ENCODE measurements at places on chromosomes 6 and 20.
A peak's percentile ranks its signal among the peaks of the same experiment; 100 is the strongest.

GRCh38 chr20:40663991-40664880 is 24.8 kb downstream of the MAFB start:
- DNase-seq, result no peak

GRCh38 chr20:11090751-11091150 is 417.0 kb upstream of the JAG1 start:
- DNase-seq, result no peak

DNA sequence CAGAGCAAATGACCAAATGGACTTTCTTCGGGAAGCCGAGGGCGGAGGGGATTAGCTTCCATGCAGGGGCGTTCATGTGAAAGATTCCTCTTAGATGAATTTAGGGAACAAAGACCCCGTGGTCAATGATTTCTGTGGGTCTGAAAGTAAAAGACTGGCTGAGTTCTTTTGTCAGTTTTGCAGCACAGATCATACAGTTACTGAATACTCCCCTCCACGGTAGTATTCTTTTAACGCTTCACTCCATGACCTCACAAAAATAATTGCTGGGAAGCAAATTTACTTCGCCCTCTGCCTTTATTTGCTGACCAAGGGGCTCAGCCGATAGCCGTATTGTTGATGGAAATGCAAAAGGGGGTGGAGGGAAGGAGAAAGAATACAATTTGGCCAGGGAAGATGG is 86.0 kb upstream of the SALL4 start:
- no peak for DNase-seq

GRCh38 chr6:15427331-15428070 is 181.6 kb downstream of the JARID2 start:
- DNase-seq, result peak; percentile 29

DNA sequence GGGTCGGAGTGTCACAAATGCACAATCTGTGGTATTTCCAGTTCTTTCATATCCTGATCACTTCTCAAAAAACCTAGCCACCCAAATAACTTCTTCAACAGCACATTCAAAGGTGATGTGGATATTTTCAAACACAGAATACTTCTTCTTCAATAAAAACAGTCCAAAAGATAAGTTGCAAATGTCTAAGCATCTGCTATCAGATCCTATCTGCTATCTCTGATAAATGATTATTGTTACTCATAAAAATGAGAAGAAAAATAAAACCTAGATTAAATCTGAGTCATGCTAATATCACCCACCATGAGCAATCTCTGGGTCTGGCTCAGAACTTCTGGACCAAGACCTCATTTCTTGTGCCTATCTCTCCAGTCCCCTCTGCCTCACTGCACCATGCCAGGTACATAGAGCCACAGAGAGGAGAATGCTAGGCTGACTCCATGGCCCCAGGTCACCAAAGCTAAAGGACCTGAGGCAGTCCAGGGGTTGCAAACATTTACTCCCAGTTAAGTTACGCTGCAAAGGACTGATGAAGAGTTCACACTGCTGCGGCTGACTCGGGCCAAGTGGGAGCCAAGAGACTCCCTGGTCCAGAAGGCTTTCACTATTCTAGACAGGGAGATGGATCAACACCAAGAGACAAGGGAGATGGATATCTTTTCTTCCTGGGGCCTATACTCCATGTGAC is 101.4 kb downstream of the KIF13A start:
- DNase-seq, result no peak

DNA sequence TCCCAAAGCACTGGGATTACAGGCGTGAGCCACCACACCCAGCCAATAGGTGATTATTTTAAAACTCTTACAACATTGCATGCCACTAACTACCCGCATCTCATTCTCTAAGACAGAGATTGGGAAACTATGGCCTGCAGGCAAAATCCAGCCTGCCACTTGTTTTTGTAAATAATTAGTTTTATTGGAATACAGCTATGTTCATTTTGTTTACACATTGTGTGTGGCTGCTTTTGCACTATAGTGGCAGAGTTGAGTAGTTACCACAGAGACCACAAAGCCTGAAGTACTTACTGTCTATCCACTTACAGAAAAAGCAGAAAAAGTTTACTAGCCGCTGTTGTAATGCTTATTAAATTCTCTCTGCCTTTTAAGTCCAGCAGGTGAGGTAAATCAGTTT is 16.4 kb upstream of the PKIG start:
- DNase-seq, result no peak

DNA sequence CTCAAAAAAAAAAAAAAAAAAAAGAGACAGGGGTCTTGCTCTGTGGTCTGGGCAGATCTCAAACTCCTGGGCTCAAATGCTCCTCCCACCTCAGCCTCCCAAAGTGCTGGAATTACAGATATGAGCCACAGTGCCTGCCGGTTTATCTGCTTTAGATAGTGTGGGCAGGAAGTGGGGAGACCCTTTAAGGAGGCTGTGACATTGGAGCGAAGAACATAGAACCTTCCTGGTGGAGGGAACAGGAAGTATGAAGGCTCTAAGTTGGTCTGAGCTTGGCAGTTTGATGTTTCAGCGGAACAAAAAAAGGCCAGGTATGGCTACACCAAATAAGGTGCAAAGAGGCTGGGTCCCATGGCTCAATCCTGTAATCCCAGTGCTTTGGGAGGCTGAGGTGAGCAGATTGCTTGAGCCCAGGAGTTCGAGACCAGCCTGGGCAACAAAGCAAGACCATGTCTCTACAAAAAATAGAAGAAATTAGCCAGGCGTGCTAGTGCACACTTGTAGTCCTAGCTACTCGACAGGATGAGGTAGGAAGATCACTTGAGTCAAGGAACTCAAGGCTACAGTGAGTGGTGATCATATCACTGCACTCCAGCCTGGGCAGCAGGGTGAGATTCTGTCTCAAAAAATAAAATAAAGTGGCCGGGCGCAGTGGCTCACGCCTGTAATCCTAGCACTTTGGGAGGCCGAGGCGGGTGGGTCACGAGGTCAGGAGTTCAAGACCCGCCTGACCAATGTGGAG is 8.7 kb upstream of the ZMYND8 start:
- DNase-seq, result no peak

GRCh38 chr6:155936127-155936526 is 480.5 kb upstream of the NOX3 start:
- no peak for DNase-seq

DNA sequence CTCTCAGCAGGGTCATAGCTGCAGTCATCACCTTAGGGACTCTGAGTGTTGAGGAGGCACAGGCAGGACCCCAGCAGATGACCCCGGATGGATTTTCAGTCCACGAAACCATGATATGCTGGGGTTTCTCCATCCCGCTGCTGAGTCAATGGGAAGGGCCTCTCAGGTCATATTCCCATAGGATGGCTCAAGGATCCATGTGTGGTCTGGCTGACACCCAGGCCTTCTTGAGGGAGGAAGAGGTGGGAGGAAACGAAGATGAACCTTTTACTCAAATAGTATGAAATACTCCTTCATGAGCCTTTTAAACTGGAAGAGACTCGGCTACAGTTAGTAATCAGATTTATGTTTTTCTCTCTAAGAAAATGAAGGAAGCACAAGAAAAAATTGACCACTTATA is 10.3 kb upstream of the RALY start:
- no peak for DNase-seq

- DNase-seq, result no peak
Measured at GRCh38 chr6:63525186-63525878, 46.9 kb upstream of the LOC128125822 start.

GRCh38 chr6:3868544-3868943 is 19.4 kb downstream of the FAM50B start:
- no peak for DNase-seq

DNA sequence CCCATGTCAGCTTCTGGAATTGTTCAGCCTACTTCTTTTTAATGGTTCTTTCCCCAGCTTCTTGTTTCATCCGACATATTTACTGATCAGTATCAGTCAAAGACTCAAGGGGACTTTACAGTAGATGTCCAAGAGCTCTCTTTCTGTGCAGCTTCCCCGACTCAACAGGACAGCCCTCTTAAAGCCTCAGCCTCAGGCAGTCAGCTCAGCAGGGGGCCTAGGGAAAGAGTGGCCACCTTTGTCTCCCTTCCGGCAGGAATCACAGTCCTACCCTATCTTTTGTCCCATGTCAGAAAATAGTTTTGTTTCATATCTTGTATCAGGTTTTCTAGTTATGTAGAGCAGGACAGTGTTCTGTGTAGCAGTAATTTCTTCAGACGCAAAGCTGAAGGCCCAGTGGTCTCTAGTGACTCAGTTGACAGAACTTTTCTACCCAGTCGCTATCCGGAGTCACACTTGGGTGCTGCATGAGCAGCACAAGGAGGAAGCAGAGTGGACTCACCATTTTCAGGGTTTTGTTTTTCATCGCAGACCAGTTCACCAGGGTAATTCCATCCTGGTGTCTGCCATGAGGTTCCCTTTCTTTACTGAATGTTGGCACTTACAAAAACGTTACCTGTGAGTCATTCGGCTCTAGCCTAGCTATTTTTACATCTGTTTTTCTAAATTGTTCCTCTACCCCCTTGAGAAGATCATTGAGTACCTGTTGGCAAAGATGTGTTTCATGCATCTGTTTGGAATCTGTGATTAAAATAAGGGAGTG is 47.7 kb downstream of the SPATA2 start:
- DNase-seq, result no peak

GRCh38 chr6:112478036-112478435 is 130.9 kb downstream of the RFPL4B start:
- no peak for DNase-seq

DNA sequence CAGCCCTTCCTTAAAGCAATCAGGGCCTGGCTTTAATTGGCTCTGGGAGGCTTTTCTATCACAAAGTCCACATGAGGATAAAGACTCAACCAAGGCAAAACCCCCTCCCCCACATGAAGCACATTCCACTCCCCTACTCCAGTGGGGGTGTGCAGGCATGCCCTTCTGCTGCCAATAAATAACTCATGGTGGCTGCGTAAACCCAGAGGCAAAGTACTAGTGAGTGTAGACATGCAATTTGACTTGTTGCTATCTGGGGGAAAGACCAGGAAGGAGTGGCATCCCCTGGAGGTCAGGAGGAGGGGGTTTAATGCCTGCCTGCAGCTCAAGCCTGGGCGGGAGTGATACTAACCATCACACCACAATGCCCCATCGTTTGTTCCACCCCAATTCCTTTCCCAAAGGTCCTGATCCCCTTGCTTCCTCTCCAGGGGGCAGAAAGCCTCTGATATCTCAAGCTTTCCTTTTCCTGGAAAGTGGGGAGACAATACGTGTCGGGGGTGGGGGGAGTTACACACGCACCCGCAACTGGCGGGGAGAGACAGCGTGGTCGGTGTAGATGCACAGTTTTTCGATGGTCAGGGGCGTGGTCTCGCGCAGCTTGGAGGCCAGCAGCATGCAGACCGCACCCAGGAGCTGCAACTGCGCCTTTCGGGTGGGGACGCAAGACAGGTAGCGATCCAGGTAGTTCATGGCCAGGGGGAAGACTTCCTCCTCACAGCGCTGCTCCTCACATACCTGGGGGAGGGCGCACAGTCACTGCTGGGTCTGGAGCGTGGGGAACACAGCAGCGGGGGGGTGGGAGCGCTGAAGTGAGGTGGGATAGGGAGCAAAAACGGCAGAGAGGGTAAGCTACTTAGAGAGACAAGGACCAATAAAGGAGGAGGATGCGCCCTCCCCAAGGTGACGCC is 1.5 kb downstream of the CCND3 start:
- peak; percentile 55 for DNase-seq

- DNase-seq, result no peak
Measured at GRCh38 chr6:76124018-76124417, 51.6 kb upstream of the IMPG1 start.

DNA sequence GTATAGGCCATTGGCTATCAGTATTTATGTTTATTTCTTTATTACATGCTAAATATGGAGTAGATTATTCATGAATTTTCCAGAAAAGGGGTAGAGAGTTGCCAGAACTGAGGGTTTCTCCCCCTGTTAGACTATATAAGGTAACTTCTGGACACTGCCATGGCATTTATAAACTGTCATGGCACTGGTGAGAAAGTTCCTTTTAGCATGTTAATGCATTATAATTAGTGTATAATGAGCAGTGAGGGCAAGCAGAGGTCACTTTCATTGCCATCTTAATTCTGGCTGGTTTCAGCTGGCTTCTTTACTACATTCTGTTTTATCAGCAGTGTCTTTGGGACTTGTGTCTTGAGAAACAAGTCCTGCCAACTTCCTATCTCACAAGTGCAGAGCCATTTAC is 220.0 kb upstream of the CNR1 start:
- no peak for DNase-seq

GRCh38 chr20:33262658-33263065 is 20.4 kb upstream of the BPIFB1 start:
- DNase-seq, result peak; percentile 54

DNA sequence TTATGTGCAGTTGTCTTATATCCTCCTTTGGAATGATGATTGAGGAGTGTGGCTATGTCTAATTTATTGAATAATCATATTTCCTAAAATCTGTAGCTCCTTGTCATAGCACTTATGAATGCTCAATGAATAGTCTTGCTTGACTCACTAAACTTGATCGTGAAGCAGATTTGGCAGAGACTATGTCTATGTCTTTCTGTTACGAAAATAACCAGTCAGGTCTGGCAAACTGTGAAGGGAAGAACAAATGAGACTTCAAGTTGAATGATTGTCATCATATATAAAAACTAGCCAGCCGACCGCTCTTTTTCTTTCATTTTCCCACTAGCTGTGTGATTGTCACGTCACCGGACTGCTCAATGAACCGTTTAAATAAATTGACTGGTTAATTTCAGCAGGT is 1303.9 kb upstream of the GJE1 start:
- DNase-seq, result no peak

DNA sequence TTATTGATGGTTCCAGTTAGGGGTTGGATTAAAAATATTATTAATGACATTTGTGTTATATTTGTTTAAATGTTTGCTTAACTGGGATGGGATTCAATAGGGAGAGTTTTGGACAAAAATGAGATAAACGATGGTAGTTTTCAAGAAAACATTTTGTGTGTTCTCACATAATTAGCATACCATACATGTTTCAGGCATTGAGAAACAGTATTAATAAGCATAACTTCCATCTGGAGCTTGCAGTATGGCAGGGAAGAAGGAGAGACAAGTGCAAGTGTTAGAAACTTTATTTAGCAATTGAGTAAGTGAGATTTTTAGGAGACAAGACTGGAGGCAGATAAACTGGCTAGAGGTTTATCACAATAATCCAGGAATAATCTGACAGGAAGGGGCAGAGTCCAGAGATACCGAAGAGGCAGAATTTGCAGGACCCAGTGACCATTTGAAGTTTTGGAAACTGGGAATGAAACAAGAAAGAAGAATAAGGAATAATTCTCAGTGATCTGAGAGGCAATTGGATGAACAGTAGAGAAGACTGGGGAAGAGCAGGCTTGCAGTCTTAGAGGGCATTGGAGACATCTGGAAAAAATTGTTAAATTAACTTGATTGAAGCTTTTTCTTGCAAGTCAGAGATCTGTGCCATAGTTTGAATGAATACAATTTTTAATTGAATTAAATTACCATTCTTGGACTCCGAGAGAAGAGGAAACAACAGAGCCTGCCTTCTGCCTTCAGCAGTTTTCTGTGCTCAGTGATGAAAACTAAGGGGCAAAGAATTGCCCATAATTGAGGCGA is 73.0 kb upstream of the PTCHD4 start:
- no peak for DNase-seq
